ENCODE measurements at places on chromosomes 12 and 14.

- DNase-seq: no peak
Observed at GRCh38 chr12:38374751-38375150, 58.2 kb downstream of the ALG10B start.

DNA sequence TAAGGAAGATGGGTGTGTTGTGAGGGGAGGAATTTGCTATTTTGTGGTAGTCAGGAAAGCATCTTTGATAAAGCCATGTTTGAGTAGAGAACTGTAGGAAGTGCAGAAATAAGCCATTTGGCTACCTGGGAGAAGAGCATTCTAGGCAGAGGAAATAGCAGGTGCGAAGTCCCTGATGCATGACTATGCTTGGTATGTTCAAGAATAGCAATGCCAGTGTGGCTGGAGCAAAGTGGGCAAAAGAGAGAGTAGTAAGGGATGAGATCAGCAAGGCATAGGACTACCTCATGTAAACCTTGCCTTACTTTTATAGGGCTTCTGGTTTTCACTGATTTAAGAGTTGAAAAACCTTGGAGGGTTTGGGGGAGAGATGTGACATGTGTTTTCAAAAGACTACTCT, 365.5 kb upstream of the GARIN6 start:
- DNase-seq: no peak

- DNase-seq: no peak
Observed at GRCh38 chr14:28765169-28765830, 1.3 kb upstream of the FOXG1 start.

DNA sequence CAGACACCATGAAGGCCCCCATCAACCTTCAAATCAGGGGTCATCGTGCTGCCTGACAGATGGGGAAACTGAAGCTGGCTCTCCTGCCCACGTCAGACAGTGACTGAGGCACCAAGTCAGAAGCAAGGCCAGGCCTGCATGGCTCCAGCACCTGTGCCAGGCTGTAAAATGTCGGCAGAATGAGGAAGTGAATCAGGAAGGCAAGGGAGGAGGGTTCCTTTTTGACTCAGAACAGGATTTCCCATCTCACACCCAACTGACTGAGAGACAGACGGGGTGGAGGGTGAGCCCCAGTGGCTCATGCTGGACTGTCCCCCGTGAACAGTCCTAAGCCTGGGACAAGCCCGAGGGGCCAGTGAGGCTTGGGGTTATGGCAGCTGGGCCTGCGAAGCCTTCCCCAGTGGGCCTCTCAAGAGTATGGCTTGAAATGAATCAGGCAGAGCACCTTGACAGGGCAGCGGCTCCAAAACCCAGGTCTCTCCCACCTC, 20.9 kb downstream of the SYNE3 start:
- DNase-seq: peak; percentile 39

DNA sequence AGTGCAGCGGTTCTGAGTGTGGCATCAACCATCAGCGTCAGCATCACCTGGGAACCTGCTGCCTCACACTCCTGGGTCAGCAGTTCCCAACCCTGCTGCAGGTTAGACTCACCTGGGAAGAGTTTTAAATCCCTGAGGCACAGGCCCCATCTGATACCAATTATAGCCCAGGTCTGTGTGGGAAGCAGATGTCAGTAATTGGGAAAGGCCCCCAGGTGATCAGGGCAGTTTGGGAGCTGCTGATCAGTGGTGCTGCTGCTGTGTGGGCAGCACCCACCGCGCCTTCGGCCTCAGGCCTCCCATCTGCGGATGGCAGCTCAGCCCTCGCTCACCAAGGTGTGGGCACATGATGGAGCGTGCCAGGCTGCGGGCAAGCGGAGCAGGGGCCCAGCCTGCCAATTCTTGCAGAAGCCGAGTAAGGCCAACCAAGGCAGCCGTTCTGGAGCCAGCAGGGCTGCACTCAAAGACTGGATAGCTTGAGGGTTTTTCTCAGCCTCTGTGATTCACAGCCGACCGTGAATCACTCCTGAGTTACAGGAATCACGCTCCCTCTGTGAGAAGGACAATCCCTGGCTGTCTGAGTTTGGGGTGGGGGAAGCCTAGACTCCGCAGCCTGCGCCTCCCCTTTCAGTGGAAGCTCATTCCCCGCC, 155.6 kb upstream of the SFSWAP start:
- DNase-seq: no peak

DNA sequence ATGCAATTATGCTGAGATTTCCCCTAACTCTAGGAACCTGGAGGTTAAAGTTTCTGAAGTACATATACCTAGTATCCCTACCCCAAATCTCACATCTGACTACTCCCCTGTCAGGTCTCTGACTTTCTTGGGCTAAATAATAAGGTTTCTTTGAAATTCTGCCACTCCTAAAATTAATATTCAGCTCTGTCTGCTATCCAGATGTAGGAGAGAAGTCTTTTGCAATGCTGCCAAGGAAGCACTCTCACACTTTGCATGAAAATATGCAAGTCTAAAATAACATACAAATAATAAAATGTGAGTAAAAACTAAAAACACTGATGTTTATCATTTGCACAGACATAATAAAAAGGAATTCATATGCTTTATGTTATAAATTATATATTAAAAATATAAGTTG, 196.9 kb upstream of the LRFN5 start:
- no peak for DNase-seq

GRCh38 chr12:131724534-131724933, 13.6 kb downstream of the SFSWAP start:
- no peak for DNase-seq
